ENCODE measurements at places on chromosomes 11 and 22. TPM values are rescaled to one million over a fixed set of nuclear protein-coding genes. Genes with fewer than 3 reads are reported as not detected.

GRCh38 chr11:12482839-12483238 lies 105.5 kb downstream of the PARVA start:
- H3K4me3 ChIP-seq: no peak overlapping the region
- H3K27me3 ChIP-seq: no peaks in the 10 kb centered on the region
- no peaks in the 10 kb centered on the region for H3K4me1 ChIP-seq
- DNase-seq: no peak
- H3K27ac ChIP-seq: no peak overlapping the region

- no peaks in the 10 kb centered on the region for H3K4me1 ChIP-seq
- H3K36me3 ChIP-seq: no peaks in the 10 kb centered on the region
- H3K4me3 ChIP-seq: no peak overlapping the region
- H3K27ac ChIP-seq: no peak overlapping the region
- no peaks in the 10 kb centered on the region for H3K27me3 ChIP-seq
Measured at GRCh38 chr11:28728666-28729065, 620.5 kb downstream of the METTL15 start.

DNA sequence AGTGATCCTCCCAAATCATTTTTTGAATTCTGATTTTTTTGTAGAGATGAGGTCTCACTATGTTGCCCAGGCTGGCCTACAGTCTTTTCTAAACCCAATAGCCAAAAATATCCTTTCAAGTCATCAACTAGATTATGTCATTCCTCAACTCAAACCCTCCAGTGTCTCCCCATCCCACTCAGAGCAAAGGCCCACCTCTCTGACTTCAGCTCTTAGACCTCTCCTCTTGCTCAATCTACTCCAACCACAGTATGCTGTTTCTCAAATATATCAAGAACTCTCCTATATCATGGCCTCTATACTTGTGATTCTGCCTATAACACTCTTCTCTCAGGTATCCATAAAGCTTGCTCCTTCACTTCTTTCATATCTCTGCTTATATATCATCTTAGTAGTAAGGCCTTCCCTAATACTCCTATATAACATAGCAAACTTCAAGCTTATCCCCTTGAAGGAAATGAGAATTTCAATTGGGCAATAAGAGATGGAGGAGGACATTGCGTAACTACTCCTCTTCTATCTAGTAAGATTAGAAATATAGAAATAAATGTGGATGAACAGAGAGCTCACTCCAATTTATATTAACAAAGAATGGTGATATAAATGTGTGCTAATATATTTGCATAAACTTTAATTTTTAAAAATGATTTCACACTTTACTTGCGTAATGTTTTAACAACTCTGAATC lies 24.5 kb downstream of the DLG2 start:
- no peaks in the 10 kb centered on the region for H3K36me3 ChIP-seq
- peaks cover 5% of the 10 kb centered on the region for H3K4me1 ChIP-seq
- DNase-seq: peak; percentile 37
- no peak overlapping the region for H3K27ac ChIP-seq
- no peak overlapping the region for H3K4me3 ChIP-seq

- no peak for DNase-seq
- H3K27ac ChIP-seq: no peak overlapping the region
- H3K4me1 ChIP-seq: peaks cover 5% of the 10 kb centered on the region
- no peak overlapping the region for H3K4me3 ChIP-seq
Measured at GRCh38 chr22:38250643-38251340, 22.0 kb downstream of the TMEM184B start.

GRCh38 chr22:26239581-26239980 lies 70.3 kb downstream of the SEZ6L start:
- H3K27me3 ChIP-seq: no peaks in the 10 kb centered on the region
- no peak for DNase-seq
- no peaks in the 10 kb centered on the region for H3K4me1 ChIP-seq
- no peaks in the 10 kb centered on the region for H3K36me3 ChIP-seq
- no peak overlapping the region for H3K4me3 ChIP-seq
- no peak overlapping the region for H3K27ac ChIP-seq

- no peak overlapping the region for H3K27ac ChIP-seq
- H3K4me3 ChIP-seq: no peak overlapping the region
Measured at GRCh38 chr11:78791964-78792363, 217.3 kb upstream of the NARS2 start.

DNA sequence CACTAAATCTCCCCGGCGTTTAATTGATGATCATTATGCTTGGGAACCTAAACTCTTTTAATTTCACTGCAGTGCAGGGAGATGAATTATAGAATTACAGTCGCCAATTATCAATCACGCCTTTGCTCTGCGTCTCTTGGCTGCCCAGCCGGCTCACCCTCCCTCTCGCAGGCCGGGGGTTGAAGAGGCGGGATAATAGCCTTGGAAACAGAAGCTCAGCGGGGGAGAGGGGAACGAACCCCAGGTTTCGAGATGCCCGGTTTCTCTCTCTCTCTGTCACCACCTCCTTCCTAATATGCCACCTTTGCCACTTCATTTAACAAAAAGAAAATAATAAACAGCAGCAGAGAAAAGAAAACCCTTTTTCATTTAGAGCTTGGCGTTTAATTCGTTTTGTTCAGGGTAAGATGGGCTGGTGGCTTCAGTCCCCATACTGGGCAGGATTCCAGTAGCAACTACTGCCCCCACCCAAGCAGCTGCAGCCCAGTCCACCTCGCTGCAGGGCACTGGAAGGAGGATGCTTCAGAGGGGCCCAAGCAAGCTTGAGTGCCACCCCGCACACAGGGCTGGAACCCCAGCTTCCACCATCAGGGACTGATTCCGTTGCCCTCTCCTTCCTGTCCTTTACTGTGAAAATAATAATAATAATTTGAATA lies 271.7 kb downstream of the BUD13 start:
- H3K36me3 ChIP-seq: no peaks in the 10 kb centered on the region
- no peak overlapping the region for H3K27ac ChIP-seq
- H3K4me1 ChIP-seq: no peaks in the 10 kb centered on the region
- no peak for DNase-seq

- H3K27me3 ChIP-seq: no peaks in the 10 kb centered on the region
- H3K4me1 ChIP-seq: no peaks in the 10 kb centered on the region
- peaks cover 83% of the 10 kb centered on the region for H3K36me3 ChIP-seq
- H3K27ac ChIP-seq: no peak overlapping the region
- H3K4me3 ChIP-seq: no peak overlapping the region
Measured at GRCh38 chr22:50438305-50439275, 36.2 kb downstream of the SBF1 start.

DNA sequence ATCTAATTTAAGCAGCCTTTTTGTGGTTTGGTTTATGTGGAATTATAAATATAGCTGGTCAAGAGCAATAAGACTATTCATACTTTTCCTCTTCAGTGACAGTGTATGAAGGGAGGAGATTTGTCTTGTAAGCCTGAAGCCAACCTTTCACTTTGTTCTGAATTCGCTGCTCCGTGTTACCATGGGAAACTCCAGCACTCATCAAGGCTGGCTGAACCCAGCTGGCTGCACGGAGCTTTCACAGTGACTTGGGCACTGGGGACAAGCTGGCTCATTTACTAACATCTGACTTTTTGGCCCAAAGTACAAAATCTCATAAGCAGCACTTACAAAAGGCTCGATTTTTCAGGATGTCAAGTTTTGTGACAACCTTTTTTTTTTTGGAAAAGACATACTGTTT lies 120.4 kb upstream of the GRIA4 start:
- no peak for DNase-seq
- H3K27ac ChIP-seq: no peak overlapping the region
- no peaks in the 10 kb centered on the region for H3K4me1 ChIP-seq
- H3K4me3 ChIP-seq: no peak overlapping the region
- H3K36me3 ChIP-seq: no peaks in the 10 kb centered on the region

GRCh38 chr11:1854132-1854948 lies 1.5 kb downstream of the LSP1 start:
- peak overlapping the region; percentile 82 for H3K4me3 ChIP-seq
- peaks cover 25% of the 10 kb centered on the region for H3K36me3 ChIP-seq
- H3K27me3 ChIP-seq: no peaks in the 10 kb centered on the region
- peak overlapping the region; percentile 100 for H3K27ac ChIP-seq

- H3K4me1 ChIP-seq: peaks cover 59% of the 10 kb centered on the region
- H3K4me3 ChIP-seq: no peak overlapping the region
- H3K27me3 ChIP-seq: no peaks in the 10 kb centered on the region
Measured at GRCh38 chr22:36469094-36469710, 12.2 kb downstream of the TXN2 start.

- H3K27ac ChIP-seq: no peak overlapping the region
- peaks cover 57% of the 10 kb centered on the region for H3K36me3 ChIP-seq
- H3K4me1 ChIP-seq: peaks cover 5% of the 10 kb centered on the region
- H3K27me3 ChIP-seq: no peaks in the 10 kb centered on the region
Measured at GRCh38 chr22:42813501-42813900, 43.6 kb downstream of the ARFGAP3 start.

GRCh38 chr11:45538939-45539338 lies 126.5 kb downstream of the CHST1 start:
- H3K27me3 ChIP-seq: no peaks in the 10 kb centered on the region
- H3K27ac ChIP-seq: no peak overlapping the region
- DNase-seq: no peak
- no peaks in the 10 kb centered on the region for H3K4me1 ChIP-seq
- no peaks in the 10 kb centered on the region for H3K36me3 ChIP-seq
- no peak overlapping the region for H3K4me3 ChIP-seq

GRCh38 chr22:26457661-26458272 lies 25.8 kb downstream of the HPS4 start:
- H3K4me1 ChIP-seq: no peaks in the 10 kb centered on the region
- no peak overlapping the region for H3K4me3 ChIP-seq
- H3K36me3 ChIP-seq: peaks cover 41% of the 10 kb centered on the region
- H3K27me3 ChIP-seq: no peaks in the 10 kb centered on the region
- no peak overlapping the region for H3K27ac ChIP-seq

DNA sequence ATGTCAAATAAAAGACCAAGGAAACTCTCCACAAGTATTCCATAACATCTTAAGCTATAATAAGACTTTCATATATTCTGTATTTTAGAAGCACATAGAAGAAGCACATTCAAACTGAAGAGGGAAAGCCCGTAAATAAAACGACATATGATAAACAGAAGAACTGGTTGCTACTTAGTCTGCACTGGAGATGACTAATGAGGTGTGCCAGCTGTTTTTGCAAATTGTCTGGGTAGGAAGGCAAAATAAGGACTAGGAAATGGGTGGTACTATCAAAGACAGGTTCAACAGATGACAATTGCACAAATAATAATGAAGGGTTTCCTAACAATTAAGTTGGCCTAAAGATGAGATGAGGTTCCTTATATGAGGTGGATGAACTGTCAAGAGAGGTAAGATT lies 593.2 kb upstream of the CCDC179 start:
- H3K4me3 ChIP-seq: no peak overlapping the region
- no peaks in the 10 kb centered on the region for H3K36me3 ChIP-seq
- H3K27ac ChIP-seq: no peak overlapping the region
- H3K4me1 ChIP-seq: no peaks in the 10 kb centered on the region

DNA sequence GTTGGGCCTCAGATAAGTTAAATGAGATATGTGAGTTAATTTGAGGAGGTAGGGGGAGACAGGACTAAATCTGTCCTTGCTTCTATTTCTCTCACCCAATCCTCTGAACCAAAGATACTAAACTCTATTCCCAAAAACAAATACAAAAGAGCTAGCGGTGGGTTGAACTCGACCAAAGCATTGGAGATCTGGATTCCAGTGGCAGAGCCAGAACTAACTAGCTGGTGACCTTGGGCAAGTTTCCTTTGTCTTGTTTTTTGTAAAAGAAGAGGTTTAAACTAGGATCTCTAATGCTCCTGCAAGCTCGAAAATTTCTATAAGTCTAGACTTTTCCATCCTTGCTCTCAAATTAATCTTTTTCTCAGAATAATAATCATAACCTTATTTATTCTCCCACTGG lies 1.5 kb downstream of the ME3 start:
- H3K27me3 ChIP-seq: peaks cover 5% of the 10 kb centered on the region
- peaks cover 15% of the 10 kb centered on the region for H3K4me1 ChIP-seq
- no peak overlapping the region for H3K27ac ChIP-seq

DNA sequence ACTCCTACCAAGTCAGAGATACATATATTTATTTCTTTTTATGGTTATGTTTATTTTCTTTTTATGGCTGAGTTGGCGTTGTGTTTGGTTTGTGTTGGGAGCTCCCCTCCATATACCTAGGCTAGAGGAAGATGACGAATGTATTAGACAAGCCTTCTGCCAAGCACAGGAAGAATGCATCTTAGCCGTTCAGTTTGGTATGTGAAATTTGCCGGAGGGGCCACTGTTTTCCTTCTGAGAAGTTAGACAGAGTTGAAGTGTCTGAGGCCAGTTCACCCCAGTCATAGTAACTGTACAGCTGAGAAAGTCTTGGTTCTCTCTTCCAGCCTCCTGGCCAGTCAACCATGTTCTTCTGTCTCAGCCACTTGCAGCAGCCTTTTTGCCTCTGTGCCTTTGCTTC lies 29.8 kb downstream of the TEAD1 start:
- no peaks in the 10 kb centered on the region for H3K4me1 ChIP-seq
- H3K27ac ChIP-seq: no peak overlapping the region
- H3K4me3 ChIP-seq: no peak overlapping the region
- H3K27me3 ChIP-seq: peaks cover 6% of the 10 kb centered on the region

- H3K36me3 ChIP-seq: peaks cover 63% of the 10 kb centered on the region
- peaks cover 91% of the 10 kb centered on the region for H3K4me1 ChIP-seq
- H3K27ac ChIP-seq: peak overlapping the region; percentile 72
Measured at GRCh38 chr11:3830730-3831129, 10.0 kb downstream of the RHOG start.

DNA sequence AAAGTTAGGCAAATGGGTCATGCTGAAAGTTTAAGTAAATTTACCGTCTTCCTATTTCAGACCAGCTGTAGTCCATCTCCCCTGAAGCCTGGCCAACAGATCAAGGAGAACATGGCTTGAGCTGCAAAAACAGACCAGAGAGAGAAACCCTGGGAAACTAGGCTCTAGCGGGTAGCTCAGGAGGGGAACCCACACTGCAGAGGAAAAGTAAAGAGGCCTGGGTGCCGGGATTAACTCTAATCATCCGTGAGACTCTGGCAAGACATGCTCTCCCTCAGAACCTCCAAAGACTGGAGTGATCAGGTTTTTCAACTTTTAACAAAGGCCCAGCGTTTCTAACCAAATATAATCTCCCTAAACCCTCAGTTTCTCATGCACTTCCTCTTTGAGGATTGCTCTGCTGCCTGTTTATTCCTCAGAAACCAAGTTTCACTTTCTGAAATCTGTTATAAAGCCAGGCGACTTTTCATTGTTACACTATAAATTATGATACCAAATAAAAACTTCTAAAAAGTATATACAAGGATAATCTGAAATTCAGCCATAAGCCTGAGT lies 67.5 kb downstream of the GAB2 start:
- H3K4me3 ChIP-seq: peak overlapping the region; percentile 37
- no peaks in the 10 kb centered on the region for H3K36me3 ChIP-seq
- no peaks in the 10 kb centered on the region for H3K27me3 ChIP-seq
- H3K27ac ChIP-seq: peak overlapping the region; percentile 80
- peaks cover 75% of the 10 kb centered on the region for H3K4me1 ChIP-seq
- DNase-seq: no peak

SLCO2B1 gene
- 0.55 TPM for polyA plus RNA-seq

CHST1 gene
- not detected for polyA plus RNA-seq

TRIM34 gene
- polyA plus RNA-seq: 21.9 TPM

RAC2 gene
- polyA plus RNA-seq: 529 TPM

RAPSN gene
- polyA plus RNA-seq: 0.53 TPM

NAGA gene
- polyA plus RNA-seq: 200 TPM

MS4A12 gene
- not detected for polyA plus RNA-seq
